ENCODE measurements at places on chromosomes 3 and 15.

DNA sequence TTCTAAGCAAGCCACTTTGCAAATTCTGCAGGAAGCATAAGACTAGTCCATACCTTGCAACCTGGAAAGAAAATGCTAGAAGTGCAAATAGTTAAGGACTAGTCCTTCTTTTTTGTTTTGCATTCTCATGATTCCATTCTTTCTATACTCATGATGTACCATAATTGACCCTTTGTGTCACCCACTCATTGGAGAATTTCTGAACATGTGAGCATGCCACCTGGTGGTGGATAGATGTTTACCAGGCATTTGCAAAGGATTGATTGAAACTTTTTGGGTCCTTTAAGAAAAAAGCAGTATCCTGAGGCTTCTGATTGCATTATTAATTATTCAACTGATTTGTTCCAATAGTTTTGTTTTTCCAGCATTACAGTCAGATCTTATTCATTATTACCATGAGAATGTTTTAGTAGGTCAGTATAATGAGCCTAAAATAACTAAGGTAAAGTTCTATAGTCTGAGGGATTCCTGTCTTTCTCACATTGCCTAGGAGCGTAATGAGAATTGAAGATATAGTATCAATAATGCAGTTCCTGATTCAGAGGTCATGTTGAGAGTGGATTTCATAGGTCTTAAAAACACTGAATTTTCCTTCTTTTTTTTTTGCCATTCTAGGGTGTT, 20.2 kb upstream of the DIPK2A start:
- peak; percentile 75 for DNase-seq

- DNase-seq, result peak; percentile 99
Measured at GRCh38 chr3:140629357-140630137, 48.3 kb upstream of the TRIM42 start.

- DNase-seq, result no peak
Measured at GRCh38 chr3:101632586-101632985, 44.3 kb downstream of the ZBTB11 start.

GRCh38 chr3:42823351-42823750, 14.1 kb downstream of the ACKR2 start:
- no peak for DNase-seq

- peak; percentile 63 for DNase-seq
Measured at GRCh38 chr15:62087671-62088352, 21.0 kb downstream of the C2CD4A start.

All from choroid plexus epithelial cell (primary cell).